ENCODE measurements at places on chromosomes 7 and 10. TPM values are rescaled to one million over a fixed set of nuclear protein-coding genes. Genes with fewer than 3 reads are reported as not detected.
A peak's percentile ranks its signal among the peaks of the same experiment; 100 is the strongest.

DNA sequence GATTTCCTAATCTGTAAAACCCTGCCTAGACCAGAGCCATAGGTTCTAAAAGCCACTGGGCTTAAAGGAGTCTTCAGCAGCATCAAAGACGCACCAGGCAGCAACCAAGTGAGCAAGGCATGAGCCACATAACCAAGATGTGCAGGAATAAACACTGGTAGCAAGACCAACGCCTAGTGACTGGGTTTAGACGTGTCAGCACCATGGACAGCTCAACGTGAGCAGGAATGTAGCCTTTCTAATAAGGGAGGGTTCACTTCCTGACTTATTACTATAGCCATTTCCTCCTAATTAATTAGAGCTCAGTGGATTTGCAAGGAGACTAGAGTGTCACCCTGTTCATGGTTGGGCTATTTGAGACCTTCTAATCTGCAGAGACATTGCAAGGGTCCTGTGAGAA is 223.7 kb downstream of the LHFPL3 start:
- DNase-seq = no peak

DNA sequence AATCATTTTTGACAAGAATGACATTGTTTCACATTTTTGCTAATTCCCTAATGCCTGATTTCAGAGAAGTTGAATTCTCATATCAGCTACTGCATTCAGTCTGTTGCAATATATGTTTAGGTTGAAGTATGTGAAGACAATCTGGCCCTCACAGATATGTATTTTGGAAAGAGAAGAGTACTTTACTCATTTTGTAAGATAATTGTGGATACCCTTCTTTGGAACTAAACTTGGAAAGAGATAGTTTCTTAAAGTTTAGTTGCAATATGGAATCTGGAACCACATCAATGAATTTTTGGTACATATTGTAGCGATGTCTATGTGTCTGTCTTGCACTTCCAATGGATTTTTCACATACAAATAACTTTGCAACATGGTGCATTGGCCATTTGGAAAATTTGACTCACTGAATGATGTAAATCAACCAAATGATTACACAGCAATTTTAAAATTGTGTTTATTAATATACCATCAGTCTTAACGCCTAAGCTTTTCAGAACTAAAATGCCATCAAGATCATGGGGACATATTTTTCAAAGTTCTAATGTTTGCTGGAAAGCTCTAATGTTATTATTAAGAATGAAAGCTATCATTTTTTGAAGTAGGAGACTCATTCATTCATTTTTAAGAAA is 39.3 kb upstream of the TMEM26 start:
- no peak for DNase-seq

Gene UBE3C
- total RNA-seq = 64.2 TPM

- DNase-seq = no peak
These were observed 30.4 kb downstream of the PFKFB3 start for GRCh38 chr10:6232846-6233724.

Gene HABP2
- total RNA-seq = 0.10 TPM

DNA sequence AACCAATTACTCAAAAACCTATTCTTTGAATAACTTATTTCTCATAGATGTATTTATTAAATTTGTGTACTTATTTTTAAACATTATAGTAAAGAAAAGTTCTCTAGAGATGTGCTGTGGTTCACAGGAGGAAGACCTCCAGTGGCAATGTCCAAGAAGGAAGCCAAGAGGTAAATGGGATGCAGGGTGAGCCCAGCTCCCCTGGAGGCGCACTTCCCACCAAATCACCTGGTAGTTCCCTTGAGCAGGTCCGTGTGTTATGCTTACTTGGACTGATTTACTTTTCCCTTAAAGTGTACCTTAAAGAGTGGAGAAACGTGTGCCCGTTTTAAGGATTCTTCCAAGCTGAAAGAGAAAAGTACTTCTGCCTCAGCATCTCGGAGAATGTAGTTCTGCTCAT is 55.3 kb downstream of the PAXIP1 start:
- no peak for DNase-seq

DNA sequence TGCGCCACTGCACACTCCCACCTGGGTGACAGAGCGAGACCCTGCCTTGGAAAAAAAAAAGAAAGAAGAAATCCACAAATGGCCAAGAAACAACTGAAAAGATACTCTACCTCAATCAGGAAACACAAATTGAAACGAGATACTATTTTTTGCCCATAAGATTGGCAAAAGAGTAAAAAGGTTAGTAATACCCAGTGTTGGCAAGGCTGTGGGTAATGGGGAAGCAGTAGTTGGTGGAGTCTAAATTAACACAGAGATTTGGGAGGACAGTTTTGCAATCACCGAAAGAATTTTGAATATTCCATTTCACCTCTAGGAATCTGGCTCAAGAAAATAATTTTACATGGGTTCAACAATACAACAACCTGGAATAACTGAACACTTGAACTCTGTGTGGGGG is 19.9 kb downstream of the ABRAXAS2 start:
- no peak for DNase-seq

DNA sequence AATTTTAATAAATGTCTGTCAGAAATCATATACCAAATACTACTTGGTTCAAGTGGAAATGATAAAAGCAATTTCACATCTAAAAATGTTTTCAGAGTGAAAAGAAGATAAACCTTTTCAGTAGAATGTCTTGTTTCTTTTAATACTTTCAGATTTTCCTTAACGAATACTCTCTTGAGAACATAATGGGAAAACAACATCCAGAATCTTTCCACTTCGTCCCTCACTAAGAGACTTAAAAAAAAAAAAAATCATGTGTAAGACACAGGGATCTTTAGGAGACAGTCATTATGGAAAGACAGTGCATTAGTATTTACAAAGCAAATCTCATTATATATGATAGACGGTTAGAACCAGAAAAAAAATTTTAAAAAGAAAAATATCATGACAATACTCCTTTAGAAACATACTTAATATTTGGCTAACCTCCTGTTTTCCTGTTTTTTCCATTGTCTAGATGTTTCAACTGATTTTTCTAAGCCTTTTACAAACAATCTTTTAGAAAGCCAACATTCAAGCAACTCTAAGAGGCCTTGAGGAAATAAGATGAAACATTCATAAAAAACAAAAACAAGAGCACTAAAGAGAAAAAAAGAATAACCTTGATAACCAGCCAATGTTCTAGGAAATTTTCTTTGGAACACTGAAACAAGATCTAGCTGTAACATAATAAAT is 339.9 kb upstream of the LRRN3 start:
- DNase-seq = no peak

GRCh38 chr10:121433965-121434364 is 164.3 kb downstream of the FGFR2 start:
- no peak for DNase-seq

GRCh38 chr10:13712837-13713581 is 126.2 kb downstream of the PRPF18 start:
- DNase-seq = peak; percentile 60

DNA sequence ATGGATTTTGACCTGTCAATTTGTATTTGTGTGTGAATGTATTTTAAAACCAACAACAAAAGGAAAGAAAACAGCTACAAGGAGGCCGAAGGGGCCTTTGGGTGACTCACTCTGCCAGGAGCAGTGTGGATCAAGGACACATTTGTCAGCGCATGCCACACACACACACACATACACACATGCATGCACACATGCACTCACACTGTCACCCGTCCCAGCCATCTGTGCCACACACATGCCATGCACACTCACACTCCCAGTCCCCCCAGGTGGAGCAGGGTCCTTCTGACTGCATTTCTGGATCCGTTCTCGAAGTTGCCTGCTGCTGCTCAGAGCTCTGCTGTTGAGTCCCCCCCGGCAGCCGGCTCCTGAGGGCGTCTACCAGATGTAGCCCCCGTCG is 26.0 kb downstream of the SPOCK2 start:
- DNase-seq = no peak

Gene PAXIP1
- 17.5 TPM for total RNA-seq

- no peak for DNase-seq
These were observed 172.8 kb downstream of the TRIL start for GRCh38 chr7:28785041-28785995.

- DNase-seq = no peak
These were observed 281.9 kb downstream of the PPP1R3A start for GRCh38 chr7:113636727-113637421.

DNA sequence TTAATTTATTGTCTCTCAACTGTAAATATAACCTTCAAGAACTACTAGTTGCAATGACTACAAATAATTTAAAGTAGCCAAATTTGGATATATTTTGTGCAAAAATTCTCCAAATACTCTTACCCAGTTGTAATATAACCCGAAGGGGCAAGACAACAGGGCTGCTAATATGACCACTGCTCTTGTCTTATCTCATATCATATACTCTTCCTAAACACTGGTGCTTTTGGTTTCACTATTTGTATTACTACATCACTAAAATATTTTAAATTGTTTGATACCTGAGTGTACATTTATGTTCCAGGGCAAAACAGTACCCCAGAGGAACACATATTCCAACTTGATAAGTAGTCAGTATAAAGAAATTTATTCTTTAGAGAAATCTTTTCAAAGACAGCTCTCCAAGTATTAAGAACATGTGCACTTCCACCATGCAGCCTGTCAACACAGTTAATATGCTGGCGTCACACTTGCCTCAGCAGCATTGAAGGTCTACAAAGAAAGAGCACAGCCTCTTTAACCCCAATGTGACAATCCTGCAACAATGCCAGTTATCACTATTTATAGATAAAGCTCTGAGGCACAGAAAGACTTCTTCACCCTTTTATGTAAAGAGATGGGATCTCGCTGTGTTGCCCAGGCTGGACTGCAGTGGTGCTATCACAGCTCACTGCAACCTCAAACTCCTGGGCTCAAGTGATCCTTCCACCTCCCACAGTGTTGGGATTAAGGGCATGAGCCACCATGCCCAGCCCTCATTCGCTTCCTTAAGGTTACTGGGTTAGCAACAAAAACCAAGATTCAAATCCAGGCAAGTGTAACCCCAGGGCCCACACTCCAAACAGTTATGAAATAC is 37.8 kb downstream of the RHEB start:
- no peak for DNase-seq

Gene ZNF277
- total RNA-seq = 18.6 TPM

DNA sequence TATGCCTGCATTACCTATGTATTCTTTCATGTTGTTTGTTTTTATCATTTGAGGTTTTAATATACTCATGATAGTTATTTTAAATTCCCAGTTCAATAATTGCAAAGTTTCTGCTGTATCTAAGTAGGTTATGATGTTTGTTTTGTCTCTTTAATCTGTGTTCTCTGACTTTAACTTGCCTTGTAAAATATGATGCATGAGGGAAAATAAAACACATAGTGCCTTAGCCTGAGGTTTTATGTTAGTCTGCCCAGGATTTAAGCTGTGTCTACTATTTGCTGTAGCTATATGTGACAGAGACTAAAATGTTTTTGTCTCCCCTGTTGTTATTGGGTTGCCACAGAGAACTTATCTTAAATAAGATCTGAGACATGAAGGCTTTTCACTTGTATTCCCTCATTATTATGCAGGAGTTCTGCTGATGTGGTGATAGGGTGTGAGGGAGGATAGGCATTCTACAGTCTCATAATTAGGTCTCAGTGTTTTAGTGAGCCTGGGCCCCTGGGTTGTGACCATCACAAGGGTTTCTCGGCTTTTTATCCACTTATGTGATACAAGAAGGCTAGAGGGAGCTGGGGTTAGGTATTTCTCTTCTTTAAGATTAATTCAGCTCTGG is 582.5 kb downstream of the CNTNAP2 start:
- DNase-seq = no peak

DNA sequence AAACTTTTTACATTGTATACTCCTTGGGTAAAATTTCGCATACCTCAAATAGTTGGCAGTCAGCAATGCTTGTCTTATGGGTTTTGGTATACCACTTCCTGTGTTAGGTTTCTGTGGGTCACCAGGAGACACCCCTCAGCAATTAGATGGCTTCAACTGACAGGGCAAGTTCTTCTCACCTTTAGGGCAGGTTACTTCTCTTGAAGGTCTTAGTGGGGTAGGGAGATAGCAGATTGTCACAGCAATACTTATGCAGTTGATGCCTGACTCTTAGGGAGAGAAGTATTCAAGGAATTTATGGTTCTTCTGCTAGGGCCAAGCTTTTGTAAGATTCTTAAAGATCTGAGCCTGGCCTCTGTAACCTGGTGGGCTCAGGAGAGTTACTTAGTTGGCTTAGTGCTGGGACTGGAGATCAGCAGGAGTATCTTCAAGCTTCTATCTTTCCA is 42.9 kb downstream of the MKLN1 start:
- DNase-seq = peak; percentile 47

DNA sequence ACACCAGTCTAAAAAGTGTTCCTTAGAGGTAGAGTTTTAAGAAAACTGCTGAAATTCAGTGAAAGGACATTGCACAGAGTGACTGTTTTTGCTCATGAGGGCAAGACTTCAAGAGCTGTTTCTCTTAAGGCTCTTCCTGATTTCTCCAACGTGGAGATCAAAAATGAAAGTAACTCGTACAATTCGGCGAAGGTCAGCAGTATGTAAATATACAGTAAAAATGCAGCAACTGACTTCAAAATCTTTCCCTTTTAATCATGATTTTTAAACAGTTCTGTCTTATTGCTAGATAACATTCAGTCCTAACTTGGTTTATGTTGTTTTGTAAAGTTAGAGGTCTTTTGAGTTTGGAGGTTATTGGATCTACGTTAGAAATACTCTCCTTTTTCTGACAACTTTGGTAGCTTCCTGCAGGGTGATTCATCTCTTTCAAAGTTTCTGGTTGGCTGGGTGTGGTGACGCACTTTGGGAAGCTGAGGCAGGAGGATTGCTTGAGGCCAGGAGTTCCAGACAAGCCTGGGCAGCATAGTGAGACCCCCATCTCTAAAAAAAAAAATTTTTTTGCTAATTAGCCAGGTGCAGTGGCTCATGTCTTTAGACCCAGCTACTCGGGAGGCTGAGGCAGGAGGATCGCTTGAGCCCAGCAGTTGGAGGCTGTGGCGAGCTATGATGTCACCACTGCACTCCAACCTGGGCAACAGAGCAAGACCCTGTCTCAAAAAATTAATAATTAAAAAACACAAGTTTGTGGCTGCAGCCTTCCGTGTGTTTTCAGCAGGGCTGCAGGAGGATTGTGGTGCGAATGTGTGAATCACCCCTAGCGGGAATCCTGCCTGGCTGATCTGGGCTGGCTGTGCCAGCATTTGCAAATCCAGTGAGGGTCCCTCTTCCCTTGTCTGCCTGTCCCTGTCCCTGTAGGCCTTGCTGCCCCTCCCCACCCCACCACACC is 29.2 kb upstream of the AP5Z1 start:
- peak; percentile 53 for DNase-seq

GRCh38 chr7:88217675-88218428 is 2.0 kb downstream of the SRI start:
- peak; percentile 56 for DNase-seq

DNA sequence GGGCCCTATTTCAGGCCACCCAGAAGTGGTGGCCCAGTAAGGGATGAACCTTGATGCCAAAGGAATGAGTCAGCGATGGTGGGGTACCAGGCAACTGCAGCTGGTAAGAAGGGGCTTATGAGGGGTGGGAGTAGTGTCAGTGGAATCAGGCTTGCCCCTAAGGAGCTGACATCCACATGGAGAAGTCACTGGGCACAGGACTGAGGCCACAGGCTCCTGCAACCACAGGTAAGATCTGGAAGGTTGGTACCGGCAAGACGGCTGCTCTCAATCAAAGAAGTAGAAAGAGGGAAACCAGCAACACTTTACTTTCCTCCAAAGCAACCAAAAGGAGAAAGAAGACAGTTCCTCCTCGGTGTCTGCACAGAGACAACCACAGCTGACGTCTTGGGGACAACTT is 2.5 kb downstream of the GCK start:
- DNase-seq = no peak

Gene STEAP2
- total RNA-seq = not detected
